NCI-H1105 treated with DMSO at 0.1 percent for 48 hours (cell line): ENCODE measurements at places on chromosomes 3 and 15.
A peak's percentile ranks its signal among the peaks of the same experiment; 100 is the strongest.

- DNase-seq = peak; percentile 8
These were observed 1045.5 kb upstream of the NR2F2 start for GRCh38 chr15:95284933-95285421.

DNA sequence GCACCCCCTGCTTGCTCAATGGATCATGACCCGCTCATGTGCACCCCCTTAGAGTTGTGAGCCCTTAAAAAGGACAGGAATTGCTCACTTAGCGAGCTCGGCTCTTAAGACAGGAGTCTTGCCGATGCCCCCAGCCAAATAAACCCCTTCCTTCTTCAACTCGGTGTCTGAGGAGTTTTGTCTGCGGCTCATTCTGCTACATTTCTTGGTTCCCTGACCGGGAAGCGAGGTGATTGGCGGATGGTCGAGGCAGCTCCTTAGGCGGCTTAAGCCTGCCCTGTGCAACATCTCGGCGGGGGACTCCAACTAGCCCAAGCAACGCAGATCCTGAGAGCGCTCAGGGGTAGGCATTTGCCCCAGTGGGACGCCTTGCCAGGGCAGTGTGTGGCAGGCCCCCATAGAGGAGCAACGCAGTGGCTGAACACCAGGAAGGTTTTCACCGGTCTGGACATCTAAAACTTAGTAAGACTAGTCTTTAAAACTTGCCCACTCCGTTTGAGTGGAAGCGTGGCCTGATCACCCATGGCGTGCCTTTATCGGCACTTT lies 9.5 kb downstream of the SLCO2A1 start:
- no peak for DNase-seq

- DNase-seq = no peak
These were observed 1268.7 kb downstream of the SI start for GRCh38 chr3:163809540-163809993.

DNA sequence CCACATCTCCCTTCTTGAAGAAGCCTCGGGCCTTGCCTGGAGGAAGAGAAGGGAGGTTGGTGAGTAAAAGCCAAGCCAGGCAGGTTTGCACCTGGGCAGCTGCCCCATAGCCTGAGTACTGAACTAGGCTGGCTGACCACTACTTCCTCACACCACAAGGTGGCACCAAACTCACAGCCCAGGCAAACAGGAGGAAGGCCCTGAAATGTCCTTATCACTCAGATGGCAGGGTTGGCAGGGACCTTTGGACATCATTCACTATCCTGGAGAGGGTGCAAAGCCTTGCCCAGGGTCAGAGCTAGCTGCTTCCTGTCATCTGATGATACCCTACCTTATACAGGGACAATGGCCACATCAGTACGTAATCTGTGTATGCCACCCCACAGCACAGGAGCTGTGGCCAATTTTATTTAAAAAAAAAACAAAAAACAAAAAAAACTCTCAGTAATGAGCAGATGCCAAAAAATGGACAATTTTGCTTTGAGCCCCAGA lies 2.2 kb upstream of the GRAMD2A start:
- DNase-seq = peak; percentile 83

DNA sequence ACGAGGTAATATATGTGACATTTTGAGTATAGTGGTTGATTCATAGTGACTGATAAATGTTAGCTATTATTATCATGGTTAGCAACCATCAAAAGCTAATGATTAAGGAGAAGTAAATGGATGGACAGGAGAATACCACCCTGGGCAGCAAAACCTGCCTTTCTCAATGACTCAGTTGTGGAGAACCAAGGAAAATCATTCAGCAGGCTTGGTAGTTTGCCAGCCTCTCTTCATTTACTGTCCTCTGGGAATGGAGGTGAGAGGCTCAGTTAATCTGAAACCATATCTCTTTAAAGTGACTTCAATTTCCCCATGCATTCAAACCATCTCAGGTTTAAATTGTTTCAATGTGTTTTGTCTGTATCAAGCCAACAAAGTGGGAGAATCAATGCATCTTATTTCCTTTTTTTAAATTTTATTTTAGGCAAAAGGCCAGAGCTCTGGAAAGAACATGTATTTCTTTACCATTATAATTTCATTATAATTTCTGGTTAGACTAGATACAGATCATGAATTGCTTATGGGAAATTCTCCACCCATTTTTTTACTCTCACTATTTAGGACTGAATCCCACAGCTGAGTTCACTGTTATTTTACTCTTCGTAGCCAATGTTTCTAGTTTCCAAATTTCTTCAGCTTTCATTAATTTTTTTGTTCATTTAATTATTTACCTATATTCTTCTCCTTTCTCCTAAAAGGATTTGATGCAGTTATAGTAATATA lies 2.7 kb downstream of the TM4SF18 start:
- peak; percentile 51 for DNase-seq

DNA sequence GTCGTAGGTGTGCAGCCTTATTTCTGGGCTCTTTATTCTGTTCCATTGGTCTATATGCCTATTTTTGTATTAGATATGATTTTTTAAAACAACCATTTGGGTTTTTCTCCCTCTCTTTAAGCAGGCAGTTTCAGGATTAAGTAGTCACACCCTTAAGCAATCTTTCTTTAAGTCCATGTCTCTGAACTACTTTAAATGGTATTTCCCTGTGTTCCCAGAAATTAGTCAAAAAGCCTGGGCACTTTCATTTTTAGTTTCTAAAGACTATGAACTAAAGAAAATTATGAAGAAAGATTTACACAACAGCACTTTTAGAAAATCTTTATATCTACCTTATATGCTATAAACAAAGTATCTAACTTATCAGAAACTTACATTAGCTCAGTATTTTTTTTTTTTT lies 110.3 kb downstream of the FAIM start:
- DNase-seq = no peak

DNA sequence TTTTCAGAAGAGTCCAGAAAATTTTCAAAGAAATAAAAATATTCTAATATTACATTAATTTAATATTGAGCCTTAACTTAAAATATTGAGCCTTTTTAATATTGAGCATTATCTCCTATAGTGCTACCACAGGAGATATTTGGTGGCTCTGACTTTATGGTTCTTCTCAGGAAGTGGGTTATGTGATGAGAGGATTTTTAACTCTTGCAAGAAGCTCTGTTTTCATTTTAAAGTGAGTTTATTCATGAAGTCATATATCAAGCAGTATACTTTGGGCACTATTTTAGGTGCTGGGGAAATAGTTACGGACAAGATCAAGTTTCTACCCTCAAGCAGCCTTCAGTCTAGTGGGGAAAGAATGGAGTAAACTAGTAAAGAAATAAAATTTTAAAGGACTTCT lies 13.4 kb upstream of the MBNL1 start:
- no peak for DNase-seq

DNA sequence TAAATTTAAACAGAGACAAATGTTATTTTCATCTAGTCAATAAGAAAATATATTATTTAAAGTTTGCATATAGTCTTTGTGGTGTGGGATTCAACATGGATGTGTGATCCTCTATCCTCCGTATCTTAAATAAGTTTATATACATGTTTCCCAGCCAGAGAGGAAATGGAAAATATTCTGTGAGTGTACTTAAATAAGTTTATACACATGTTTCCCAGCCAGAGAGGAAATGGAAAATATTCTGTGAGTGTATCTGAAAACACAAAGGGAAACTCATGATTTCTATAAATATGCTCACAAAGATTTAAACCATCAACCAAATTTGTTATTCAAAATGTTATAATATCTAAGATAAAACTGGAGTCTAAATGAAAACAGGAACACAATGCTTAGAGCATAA lies 110.0 kb upstream of the MELTF start:
- DNase-seq = no peak

GRCh38 chr3:31300456-31301443 lies 232.0 kb upstream of the STT3B start:
- DNase-seq = peak; percentile 36

- no peak for DNase-seq
These were observed 3.3 kb upstream of the UBL7 start for GRCh38 chr15:74464216-74464615.

DNA sequence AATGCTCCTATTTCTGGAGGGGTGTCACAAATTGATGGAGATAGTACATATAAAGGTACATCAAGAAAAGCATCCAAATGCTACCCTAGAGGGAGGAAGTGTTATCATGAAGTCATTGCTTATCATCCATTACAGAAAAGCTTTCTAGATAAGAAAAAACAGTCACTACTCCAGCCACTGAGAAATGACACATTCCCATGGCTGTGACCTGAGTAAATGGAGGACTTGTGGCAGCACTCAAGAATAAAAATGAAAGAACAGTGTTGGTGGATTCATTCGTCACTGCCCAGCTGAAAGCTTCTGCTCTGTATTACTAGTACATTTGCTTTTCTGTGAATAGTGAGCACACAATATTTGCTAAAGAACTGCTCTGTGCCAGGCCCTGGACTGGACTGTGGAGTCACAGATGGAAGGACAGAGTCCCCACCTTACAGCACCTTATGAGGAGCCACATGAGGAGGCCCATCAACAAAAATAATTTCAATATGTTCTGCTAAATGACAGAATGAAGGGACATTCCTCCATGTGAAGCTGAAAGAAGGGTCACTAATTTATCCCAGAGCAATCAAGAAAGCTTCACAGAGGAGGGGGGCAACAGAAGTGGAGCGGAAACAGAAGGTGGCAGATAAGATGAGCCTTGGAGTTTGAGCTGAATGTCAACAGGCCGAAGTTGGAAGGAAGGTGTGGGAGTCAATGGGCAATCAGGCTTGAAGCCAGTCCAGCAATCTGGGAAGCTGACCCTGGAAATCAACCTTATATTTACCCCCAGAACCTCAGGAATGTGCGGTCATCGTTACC lies 343.5 kb upstream of the TRIM42 start:
- DNase-seq = no peak

GRCh38 chr3:31009881-31010280 lies 115.4 kb upstream of the GADL1 start:
- no peak for DNase-seq

DNA sequence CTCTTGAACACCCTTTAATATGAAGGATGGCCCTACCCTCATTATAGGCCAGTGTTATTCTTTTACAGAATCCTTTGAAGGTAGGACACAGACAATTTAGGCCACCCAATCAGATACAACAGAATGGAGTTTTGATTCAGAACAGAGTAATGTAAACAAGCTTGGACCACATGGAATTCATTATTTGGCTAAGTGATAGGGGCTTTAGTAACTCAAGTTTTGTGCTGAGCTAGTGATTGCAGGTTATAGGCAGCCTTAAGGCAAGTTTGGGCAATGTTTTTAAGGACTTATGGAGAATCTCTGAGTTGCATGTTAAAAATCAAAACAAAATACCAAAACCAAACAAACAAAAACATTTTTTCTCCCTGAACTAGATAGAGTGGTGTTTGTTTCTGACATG lies 312.1 kb upstream of the ROBO1 start:
- DNase-seq = no peak

- no peak for DNase-seq
These were observed 684 bp downstream of the TNFAIP8L3 start for GRCh38 chr15:51093839-51094605.

DNA sequence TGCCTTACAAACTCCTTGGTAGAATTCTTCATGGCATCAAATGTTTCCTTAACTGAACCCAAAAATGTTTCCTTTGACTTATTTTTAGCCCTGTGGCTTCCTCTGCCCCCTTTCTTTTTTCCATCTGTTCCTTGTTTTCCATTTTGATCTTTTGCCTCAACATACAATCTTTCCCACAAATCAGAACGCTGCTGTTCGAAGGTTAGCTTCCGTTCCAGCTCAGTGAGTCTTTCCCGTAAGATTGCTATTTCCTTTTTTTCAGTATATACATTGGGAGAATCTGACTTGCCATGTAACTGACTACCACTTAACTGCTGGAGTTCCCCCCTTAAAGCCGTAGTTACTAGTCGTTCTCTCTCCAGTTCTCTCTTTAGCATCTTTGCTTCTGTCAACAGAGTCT lies 41.2 kb downstream of the PIGB start:
- DNase-seq = no peak

DNA sequence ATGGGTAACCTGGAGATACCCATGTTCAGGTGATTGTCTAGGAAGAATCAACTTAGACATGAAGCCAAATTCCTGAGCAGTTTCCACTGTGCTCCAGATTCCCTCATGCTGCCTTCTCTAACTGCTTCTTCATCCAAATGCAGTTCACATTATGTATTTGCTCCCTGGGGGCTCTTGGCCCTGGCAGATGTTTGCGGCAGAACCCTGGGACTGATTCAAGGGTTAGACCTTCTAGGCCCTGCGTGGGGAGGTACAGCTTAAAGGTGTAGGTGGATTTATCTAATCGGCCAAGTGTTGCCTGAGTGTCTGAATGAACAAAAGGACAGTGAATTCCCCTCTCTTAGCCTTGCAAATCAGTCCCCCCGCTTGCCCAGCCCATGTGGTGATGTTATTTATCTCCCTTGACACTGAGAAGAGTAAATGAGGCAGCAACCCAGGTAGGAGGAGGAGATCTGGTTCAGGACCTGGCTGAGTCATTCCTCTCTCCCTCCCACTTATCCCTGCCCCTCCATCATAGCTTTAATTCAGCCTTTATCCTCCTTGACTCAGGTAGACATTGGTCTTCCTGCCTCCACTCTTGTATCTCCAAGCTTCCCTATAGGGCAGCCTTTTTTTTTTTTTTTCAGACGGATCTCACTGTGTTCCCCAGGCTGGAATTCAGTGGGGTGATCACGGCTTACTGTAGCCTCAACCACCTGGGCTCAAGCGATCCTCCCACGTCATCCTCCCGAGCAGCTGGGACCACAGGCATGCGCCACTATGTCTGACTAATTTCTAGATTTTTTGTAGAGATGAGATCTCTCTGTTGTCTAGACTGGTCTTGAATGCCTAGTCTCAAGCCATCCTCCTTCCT lies 54.8 kb downstream of the MAGEF1 start:
- no peak for DNase-seq

DNA sequence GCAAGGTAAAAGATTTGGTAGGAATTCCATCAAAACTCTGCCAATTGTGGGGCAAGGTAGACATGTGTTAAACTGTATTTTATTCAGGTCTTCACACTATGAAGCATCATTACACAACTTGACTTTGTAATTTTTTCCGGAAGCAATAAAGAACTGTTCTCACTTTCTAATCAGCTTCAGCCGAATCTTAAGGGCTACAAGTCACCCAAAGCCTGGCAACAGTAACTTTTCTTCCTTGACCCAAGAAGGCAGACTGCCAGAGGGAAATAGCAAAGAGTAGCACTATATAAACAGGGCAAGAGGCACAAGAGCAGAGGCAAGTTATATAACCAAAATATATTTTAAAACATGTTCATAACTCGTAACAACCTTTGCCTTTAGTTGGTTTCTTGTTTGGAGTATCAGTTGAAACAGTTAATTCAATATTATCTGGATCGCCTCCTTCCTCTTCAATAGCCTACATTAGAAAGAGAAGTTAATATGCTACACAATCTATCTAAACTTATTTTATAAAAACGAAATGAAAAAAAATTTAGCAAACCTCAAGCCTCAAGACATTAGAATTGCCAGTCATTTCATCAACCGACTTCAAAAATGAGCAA lies 1.4 kb downstream of the SLTM start:
- DNase-seq = peak; percentile 29

DNA sequence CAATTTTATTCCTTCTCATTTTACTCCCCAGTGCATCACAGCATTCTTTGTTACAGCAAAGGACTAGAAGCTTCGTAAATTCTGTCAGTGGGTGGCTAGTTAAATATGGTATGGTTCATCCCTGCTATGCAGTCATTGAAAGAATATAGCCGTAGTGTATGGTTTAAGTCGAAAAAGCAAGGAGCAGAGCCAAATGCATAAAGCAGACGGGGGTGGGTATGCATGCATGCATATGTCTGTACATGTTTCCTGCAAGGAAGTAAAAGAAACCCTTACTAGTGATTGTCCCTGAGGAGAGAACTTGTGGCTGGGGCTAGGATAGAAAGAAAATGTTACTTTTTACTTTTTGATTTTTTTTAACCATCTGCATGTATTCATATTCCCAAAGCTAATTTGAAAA lies 19.9 kb downstream of the RBP2 start:
- DNase-seq = no peak

GRCh38 chr3:41173926-41174885 lies 25.1 kb upstream of the CTNNB1 start:
- DNase-seq = no peak
